ENCODE measurements at places on chromosomes 5 and 9.

DNA sequence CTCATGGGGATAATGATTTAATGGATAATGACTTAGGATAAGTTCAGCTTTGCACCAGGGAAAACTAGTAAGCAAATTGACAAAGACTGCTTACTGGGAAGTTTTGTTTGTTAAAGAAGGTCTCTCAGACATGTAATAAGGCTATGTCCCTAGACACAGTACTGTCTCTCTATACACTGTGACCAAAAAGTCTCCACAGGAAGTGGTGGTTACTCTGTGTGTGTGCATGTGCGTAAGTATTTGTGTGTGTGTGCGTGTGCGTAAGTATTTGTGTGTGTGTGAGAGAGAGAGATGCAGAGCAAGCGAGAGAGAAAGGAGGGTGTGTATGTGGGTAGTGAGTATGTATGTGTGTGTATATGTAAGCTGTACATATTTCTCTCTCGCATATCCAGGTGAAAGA, 229.6 kb downstream of the GLIS3 start:
- no peak for DNase-seq

GRCh38 chr5:180785121-180785781, 17.4 kb downstream of the MGAT1 start:
- no peak for DNase-seq

DNA sequence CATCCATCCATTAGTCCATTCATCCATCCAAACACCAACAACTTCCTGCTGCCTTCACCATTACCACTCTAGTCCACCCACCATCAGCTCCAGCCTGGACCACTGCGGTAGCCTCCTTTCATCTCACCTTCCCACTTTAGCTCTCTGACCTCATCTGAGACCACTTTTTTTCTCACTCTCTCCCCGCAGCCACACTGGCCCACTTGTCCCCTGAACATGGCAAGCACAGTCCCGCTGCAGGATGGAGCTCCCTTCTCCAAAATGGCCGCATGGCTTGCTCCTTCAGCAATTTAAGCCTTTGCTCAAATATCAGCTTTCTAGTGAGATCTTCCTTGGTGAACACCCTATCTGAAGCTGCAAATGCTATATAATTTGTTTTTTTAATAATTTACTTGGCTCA, 11.1 kb downstream of the CSF1R start:
- no peak for DNase-seq

GRCh38 chr9:129740174-129740573, 12.7 kb downstream of the PTGES start:
- no peak for DNase-seq

DNA sequence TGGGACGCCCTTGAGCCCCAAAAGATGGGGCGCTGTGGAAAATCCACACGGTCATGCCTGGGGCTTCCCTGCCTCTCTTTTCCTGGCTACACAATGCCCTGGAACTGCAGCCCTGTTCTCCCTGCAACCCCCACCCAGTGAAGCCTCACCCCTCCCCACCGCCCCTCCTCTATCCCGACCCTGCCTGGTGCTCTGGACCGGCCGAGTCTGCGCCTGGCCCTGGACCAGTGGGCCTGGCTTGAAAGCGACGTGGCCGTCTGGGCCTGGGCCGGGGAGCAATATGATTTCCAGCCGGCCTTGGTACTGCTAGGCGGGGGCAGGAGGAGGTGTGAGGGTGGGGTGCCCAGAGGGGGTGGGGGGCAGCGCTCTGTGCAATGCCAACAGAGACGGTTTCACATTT, 71.0 kb upstream of the RNU6ATAC start:
- no peak for DNase-seq

GRCh38 chr9:33164138-33164809, 2.9 kb downstream of the B4GALT1 start:
- no peak for DNase-seq

- DNase-seq: no peak
Observed at GRCh38 chr5:134088291-134088690, 26.2 kb upstream of the TCF7 start.

Data from activated naive CD8-positive, alpha-beta T cell treated with anti-CD3 and anti-CD28 coated beads, Interleukin-2, amount 50 U/mL, for 16 hours (primary cell).